Stimulated activated naive CD8-positive, alpha-beta T cell treated with anti-CD3 and anti-CD28 coated beads, Interleukin-15, amount 100 ng/mL, for 72 hours (primary cell): ENCODE measurements at places on chromosomes 16 and 17.
A peak's percentile ranks its signal among the peaks of the same experiment; 100 is the strongest.

DNA sequence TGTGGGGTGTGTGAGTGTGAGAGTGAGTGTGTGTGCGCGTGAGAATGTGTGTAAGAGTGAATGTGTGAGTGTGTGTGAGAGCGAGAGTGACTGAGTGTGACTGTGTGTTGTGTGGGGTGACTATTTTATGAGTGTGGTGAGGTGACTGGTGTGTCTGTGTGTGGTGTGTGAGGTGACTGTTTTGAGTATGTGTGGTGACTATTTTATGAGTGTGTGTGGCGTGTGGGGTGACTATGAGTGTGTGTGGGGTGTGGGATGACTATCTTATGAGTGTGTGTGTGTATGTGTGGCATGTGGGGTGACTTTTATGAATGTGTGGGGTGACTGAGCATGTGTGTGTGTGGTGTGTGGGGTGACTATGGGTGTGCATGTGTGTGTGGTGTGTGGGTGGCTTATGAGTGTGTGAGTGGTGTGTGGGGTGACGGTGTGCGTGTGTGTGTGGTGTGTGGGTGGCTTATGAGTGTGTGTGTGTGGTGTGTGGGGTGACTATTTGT lies 152.9 kb upstream of the PLCG2 start:
- peak; percentile 46 for DNase-seq

DNA sequence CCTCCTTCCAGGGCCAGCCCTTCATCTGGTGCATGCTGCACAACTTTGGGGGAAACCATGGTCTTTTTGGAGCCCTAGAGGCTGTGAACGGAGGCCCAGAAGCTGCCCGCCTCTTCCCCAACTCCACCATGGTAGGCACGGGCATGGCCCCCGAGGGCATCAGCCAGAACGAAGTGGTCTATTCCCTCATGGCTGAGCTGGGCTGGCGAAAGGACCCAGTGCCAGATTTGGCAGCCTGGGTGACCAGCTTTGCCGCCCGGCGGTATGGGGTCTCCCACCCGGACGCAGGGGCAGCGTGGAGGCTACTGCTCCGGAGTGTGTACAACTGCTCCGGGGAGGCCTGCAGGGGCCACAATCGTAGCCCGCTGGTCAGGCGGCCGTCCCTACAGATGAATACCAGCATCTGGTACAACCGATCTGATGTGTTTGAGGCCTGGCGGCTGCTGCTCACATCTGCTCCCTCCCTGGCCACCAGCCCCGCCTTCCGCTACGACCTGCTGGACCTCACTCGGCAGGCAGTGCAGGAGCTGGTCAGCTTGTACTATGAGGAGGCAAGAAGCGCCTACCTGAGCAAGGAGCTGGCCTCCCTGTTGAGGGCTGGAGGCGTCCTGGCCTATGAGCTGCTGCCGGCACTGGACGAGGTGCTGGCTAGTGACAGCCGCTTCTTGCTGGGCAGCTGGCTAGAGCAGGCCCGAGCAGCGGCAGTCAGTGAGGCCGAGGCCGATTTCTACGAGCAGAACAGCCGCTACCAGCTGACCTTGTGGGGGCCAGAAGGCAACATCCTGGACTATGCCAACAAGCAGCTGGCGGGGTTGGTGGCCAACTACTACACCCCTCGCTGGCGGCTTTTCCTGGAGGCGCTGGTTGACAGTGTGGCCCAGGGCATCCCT lies 7.4 kb downstream of the NAGLU start:
- DNase-seq: no peak

DNA sequence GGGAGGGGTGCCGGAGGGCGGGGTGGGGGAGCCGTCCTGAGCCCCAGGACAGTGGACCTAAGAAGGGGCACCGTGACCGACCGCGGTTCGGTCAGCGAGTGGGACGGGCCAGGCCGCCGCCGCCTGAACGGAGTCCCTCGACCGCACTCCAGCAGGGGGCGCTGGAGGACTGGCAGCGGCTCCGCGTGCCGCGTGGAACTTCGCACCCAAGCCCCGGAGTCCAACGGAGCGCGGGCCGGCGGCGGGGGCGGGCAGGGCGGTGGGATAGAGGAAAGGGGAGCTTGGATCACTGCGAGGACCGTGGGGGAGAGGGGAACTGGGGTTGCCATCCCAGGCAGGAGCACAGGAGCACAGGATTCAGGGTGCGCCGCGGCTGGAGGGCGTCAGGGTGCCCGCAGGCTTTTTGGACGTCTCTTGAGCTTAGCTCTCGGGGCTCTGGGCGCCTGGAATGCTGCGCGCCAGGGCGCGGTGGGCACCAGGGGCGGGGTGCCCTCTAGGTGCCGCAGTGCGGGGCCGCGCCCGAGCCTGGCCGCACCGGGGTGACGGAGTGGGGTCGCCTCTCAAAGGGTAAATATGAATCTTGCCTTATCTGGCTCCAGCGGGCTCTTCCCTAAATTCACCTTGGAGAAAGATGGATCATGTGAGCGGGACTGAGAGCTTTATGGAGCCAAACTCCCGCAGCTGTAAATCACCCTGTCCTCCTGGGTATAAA lies 379 bp upstream of the OTOP2 start:
- peak; percentile 73 for DNase-seq

DNA sequence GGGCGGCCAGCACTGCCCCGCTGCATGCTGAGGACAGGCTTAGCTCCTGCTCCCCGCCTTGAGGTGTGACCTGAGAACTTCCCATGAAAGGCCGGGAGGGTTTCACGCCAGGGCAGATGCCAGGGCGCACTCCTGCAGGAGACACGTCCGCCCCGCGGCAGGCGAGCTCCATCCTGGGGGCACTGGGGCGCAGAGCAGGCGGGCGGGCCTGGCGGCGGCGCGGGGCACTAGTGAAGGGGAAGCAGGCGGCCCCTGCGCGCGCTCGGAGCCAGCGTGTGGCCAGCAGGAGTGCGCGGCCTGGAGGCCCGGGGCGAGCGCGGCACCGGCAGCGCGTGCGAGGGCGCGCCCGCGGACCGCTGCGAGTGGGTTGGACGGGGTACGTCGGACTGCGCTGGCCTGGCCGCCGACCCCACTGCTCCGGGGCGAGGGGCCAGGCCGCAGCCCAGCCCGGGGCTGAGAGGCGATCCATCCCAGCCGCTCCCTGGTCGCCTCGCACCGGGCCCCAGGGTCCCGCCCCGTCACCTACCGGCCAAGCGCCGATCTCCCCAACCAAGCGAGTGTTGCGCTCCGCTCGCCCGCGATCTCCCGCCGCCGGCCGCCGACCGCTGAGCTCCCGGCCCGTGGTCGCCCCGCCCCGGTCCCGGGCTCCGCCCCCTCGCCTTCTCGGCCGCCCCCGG lies at the start of gene MAP3K14:
Gene MAP3K14 (minus strand): TSS at position 587 of the 677 bp plus-strand sequence. CDS start 26,275 bp downstream, outside the sequence.
- DNase-seq: peak; percentile 81

DNA sequence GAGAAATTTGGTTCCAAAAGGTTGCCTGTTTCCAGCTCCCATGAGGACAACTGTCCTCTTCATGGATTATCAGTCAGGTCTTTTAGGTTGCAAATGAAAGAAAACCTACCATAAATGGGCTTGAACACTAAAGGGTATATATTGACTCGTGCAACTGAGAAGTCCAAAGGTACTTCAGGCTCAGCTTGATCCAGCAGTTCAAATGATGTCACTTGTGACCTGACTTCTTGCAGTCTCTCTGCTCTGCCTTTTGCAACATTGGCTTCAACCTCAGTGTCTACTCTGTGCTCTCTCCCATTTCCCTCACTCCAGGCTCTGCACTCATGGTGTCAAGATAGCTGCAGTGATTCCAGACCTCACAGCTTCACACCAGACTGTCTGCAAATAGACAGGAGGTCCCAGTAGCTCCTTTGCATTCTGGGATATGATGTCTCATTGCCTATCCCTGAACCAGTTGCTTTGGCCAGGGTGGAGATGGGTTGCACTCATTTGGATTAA lies 5.5 kb upstream of the CALB2 start:
- no peak for DNase-seq

- DNase-seq: no peak
These were observed 1.6 kb upstream of the SEZ6 start for GRCh38 chr17:29007456-29007855.

- no peak for DNase-seq
These were observed 289.3 kb downstream of the MAP2K6 start for GRCh38 chr17:69703751-69704150.
